ENCODE measurements at places on chromosomes 3 and 15.

- DNase-seq = no peak
Observed at GRCh38 chr15:99239545-99240198, 9.7 kb downstream of the TTC23 start.

GRCh38 chr3:27353221-27353620 is 16.0 kb downstream of the NEK10 start:
- DNase-seq = no peak

GRCh38 chr3:12922306-12922705 is 80.9 kb upstream of the RPL32 start:
- no peak for DNase-seq

GRCh38 chr3:119120480-119120879 is 25.5 kb upstream of the TEX55 start:
- DNase-seq = no peak

GRCh38 chr3:124862006-124862405 is 25.2 kb downstream of the ITGB5 start:
- no peak for DNase-seq

DNA sequence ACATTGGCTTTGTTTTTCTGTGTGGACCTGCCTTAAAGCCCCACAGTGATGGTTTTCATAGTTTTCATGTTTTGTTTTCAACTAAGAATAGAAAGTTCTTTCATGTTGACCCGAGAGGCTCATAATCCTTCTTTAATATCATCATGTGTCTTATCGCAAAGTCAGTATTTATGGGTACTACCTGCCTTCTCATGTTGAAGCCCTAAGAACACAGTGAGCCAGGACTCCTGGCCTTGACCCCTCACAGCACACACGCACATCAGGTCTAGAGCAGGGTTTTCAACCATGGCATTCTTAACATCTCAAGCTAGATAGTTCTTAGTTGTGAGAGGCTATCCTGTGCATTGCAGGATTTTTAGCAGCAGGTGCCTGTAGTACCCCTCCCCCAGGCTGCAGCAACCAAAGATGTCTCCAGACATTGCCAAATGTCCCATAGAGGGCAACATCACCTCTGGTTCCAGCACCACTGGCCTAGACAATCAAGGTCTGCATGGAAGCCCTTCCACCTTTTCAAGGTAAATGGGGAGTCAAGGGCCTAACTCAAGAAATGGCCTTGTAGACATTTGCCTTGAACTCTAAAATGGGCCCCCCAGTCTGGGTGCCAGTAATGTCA is 118.3 kb downstream of the MTHFS start:
- DNase-seq = no peak

GRCh38 chr3:18143258-18143780 is 281.8 kb downstream of the SATB1 start:
- no peak for DNase-seq

DNA sequence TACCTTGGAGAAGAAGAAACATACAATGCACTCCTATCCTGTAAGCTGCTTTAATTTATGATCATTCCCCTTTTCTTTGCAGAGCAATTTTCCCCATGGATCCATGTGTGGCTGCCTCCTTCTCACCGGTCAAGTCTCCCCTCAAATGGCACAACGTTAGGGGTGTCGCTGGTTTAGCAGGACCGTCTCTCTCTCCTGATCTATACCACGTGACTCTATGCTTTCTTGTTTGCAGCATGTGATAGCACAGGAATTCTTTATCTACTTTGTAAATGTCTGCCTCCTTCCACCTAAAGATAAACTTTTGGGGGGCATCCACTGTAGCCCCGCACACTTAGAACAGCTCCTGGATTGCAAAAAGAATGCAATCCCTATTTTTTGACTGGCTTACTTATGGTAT is 506.0 kb downstream of the MAGI1 start:
- DNase-seq = no peak

GRCh38 chr3:175956964-175957363 is 1097.8 kb downstream of the NAALADL2 start:
- DNase-seq = no peak

GRCh38 chr3:118973050-118973449 is 61.6 kb downstream of the IGSF11 start:
- DNase-seq = no peak

- DNase-seq = no peak
Observed at GRCh38 chr3:86985181-86985826, 5.6 kb downstream of the VGLL3 start.

- DNase-seq = no peak
Observed at GRCh38 chr15:49693498-49693897, 72.7 kb downstream of the DTWD1 start.

DNA sequence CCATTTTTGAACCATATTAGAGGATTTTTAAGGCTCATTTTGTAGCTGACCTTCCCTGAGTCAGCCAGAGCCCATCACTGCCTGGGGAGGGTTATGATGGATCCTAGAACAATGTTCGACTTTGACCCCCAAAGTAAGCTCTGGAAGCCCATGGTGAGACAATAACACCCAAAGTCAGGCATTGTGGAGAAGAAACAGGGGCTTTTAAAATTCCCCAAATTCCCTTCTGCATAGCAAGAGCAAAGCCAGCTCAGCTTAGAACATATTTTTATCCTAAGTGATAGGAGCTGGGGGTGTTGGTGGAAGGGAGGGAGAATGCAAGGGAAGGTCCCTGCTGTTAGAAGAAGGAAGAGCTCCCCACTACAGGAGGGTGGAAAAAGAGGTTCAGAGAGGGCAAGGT is 4.0 kb downstream of the ITGA11 start:
- DNase-seq = no peak

DNA sequence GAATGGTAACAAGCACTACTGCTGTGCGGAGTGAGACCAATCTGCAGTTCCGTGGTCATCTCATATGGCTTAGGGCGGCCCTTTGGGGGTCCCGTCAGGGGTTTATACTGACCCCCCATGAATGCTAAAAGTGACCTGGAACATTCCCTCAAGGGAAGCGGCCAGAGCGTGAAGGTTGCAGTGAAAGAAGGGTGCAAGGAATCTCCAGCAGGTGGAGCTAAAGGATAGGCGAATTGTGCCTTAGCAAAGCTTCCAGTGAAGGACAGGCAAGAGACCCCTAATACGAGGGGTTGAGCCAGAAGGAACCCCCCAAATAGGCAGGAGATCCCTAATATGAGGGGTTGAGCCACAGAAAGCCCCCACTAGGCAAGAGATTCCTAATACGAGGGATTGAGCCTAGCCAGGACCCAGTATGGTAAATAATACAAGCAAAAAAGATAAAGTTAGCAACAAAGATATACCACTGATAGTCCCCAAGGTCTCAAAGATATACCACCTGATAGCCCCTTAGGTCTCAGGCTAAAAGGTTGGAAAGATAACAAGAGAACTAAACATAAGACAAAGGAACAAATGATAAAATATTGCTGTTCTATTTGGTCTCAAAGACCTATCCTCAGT is 32.8 kb downstream of the ZNF589 start:
- peak; percentile 40 for DNase-seq

- DNase-seq = no peak
Observed at GRCh38 chr15:100018191-100018590, 285.0 kb upstream of the LYSMD4 start.

GRCh38 chr15:78751602-78751979 is 59.7 kb downstream of the ADAMTS7 start:
- DNase-seq = no peak

GRCh38 chr3:43734685-43735084 is 43.9 kb downstream of the ABHD5 start:
- no peak for DNase-seq

Measured in CD4-positive, alpha-beta T cell treated with Interleukin-1 beta for 1 hour (primary cell).